ENCODE measurements at places on chromosomes 16 and 17. TPM values are rescaled to one million over a fixed set of nuclear protein-coding genes. Genes with fewer than 3 reads are reported as not detected.
A peak's percentile ranks its signal among the peaks of the same experiment; 100 is the strongest.

Gene HAP1
- total RNA-seq = not detected

DNA sequence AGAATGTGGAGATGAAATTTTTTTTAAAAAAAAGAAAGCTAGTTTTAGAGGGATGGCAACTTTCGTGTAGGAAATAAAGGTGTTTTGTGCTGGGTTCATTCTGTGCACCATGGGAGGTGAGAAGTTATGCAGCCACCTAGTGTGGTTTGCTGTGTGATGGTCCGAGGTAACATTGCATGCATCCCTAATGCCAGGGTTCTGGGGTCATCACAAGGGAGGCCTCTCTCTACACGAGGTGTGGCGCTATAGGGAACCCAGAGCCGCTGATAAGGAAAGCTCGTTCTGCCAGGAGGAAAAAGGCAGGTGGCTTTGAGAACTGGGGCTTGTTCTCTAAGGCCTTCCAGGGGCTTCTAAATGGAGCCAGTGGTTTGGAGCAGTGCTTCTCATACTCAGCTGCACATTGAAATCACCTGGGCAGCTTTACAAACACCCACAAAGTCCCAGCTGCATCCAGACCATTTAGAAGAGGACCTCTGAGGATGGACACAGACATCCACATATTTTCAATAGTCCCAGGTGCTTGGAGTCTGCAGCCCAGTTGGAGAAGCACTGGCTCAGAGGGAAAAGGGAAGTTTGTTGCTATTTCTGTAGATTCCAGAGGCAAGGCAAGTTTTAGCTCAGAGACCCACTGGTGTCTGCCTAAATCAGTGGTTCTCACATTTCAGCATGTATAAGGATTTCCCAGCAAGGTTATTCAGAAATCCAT, 43.5 kb downstream of the VPS35L start:
- no peak for DNase-seq

DNA sequence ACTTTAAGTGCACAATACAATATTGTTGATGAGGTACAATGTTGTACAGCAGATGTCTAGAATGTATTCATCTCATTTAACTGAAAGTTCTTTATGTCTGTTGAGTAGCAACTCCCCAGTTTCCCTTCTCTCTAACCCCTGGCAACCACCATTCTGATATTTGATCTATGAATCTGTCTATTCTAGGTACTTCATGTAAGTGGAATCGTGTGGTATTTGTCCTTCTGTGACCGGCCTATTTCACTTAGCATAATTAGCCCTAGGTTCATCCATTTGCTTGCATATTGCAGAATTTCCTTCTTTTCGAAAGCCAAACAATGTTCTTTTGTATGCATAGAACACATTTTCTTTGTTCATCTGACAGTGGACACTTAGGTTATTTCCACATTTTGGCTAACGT, 10.8 kb downstream of the RGS9 start:
- DNase-seq = no peak

- DNase-seq = no peak
Observed at GRCh38 chr17:79415365-79415764, 195.5 kb downstream of the RBFOX3 start.

- no peak for DNase-seq
Observed at GRCh38 chr16:49562228-49562627, 188.6 kb downstream of the C16orf78 start.

- DNase-seq = peak; percentile 50
Observed at GRCh38 chr17:47850692-47851573, at the start of gene SP6. SP6 (minus strand) TSS chr17:47851163; CDS start chr17:47848429, 2,734 bp downstream.

Gene TEKT3
- not detected for total RNA-seq

DNA sequence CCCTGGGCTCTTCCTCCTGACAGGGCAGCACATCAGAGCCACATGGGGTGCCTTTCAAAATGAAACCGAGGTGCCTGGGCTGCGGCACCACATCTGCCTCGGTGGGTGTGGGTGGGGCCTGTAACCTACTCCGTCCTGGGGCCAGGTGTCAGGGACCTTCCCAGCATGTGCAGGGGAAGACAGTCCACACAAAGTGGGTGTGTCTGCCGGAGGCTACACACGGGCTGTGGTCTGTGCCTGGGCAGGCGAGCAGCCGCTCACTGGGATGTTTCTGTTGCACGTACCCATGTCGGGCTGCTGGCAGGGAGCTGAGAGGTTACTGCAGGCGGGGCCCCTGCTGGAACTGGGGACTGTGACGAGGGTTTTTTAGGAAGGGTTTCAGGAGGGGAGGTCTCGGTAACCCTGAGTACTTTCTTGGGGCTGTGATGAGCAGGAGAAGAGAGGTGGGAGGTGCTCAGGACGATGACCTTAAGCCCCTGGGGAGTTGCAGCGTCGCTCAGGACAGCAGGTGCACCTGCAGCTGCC, 351.2 kb downstream of the SEC14L1 start:
- no peak for DNase-seq

GRCh38 chr17:3792481-3792880, 8.5 kb downstream of the ITGAE start:
- DNase-seq = no peak

DNA sequence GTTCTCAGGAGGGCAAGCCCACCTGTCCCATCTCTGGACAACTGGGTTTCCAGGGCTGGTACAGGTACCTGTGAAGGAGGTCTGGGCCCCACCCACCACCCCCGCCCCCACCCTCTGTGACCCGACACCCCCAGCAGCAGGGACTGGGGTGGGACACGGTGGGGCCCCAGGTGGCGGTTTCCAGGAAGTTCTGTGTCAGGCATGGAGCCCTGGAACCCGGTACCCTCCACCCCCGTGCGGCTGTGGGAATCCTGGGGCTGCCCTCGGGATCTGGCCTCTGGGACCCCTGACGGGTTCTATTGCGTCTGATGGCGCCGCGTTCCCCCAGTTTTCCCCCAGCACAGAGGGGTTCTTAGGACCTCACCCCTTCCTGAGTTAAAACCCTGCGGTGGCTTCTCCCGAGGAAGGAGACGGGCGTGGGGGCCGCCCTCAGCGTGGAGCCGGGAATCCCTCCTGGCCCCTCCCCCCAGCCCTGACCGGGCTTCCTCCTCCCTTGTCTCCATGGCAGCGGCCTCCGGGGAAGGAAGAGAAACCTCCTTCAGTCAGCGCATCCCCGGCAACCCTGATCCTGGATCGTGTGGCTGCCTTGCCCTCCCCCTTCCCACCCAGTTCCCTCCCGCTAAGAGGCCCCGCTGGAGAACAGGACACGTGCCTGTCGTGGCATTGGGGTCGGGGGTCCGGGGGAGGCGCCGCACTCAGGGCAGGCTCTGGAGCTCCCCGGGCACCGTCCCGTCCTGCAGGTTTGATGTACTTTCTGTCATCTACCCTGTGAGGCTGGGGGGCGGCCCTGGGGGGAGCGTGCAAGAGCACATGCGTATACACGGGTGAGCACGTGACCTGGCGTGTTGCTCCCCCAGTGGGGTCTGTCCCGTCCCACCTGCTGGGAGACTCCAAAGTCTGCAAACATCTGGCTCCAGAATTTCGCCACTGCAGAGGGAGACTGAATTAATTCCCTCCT, 30.3 kb downstream of the CACNA1H start:
- no peak for DNase-seq

DNA sequence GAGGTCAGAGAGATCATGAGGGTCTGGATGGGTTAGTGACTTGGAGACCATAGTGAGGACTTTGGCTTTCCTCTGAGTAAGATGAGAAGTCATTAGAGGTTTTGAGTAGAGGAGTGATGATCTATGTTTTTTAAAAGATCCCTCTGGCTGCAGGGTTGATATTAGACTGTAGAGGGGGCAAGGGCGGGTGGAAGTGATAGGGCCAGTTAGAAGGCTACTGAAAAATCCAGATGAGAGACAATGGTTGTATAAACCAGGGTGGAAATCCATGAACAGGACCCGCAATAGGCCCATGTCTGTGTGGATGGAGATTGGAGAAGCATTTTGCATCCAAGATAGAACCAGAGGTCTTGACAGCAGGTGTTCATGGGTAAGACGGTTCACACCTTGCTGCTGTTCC, 9.8 kb downstream of the ITGAL start:
- no peak for DNase-seq

Gene METTL26
- 147 TPM for total RNA-seq

DNA sequence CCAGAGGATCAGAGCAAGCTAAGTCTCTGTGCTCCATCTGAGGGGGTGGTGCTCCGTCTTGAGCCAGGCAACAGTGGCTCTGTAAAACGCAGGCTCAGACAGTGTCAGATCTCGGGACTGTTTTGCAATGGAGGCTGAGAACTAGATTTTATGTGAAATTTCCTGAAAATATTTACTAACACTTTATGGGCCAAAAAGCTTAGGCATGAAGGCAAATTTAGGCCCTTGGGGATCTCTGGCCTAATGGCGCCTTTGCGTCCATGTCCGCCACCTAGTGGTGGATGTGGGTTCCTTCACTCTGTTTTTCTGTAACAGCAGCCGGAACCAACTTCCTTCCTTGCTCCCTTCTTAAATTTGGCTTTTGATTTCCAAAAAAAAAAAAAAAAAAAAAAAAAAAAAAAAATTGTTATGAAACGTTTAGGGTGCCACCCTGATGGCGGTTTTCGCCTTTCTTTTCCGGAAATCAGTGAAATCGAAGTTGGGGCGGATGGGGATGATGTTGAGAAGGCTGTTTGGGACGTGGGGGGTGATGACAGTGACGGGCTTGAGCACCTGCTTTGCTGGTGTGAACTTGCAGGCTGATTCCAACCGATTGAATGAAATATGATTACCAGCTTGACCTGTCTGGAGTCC, 14.0 kb upstream of the ELAC2 start:
- peak; percentile 15 for DNase-seq

DNA sequence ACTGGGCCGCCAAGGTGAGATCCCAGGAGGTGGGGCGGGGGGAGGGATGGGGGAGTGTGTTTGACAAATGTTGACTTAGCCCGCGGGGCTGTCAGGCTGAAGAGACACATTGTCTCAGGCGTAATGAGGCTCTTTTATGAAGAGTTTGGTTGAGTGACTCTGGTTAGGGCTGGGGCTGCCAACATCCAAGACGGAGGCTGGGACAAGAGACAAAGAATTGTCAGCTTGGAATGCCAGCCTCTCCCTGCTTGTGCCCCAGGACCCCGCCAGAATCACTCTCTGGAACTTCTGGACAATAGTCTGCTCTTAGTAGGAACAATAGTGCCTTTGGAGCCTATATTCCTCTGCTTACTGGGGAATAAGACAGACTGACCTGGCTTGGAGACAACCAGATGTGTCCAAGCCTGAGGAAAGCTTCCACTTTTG, 24.0 kb downstream of the PCTP start:
- no peak for DNase-seq

Gene TRPV2
- total RNA-seq = 42.2 TPM

DNA sequence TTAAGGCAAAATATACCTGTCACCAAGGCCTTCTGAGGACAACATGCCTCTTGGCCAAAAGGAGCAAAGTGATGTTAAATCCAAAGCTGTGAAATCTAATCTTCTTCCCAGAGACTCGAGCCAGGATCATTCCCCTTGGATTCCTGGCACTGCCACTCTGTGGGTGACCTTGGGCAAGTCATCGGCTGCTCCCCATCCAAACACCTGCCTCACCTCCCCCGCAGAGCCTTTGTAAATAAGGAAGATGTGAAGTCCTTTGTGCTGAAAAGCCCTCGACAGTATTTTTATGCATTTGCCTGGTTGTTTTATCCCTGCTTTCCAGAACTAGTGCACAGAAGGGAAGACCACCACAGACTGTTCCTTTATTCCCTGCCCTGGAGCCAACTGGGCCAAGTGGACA, 5.4 kb upstream of the CEP295NL start:
- DNase-seq = no peak

GRCh38 chr16:85112364-85112763, at the start of gene CIBAR2:
CIBAR2 (minus strand) TSS chr16:85112472; CDS start chr16:85112352, 120 bp downstream.
- DNase-seq = no peak

Gene RPRML
- not detected for total RNA-seq

Measured in activated T-helper 1 cell treated with anti-CD3 and anti-CD28 coated beads, Interleukin-12 subunit alpha, Interleukin-12 subunit beta, Interleukin-2, Interleukin-4 antibody, amounts not matched to agents 30 ng/mL and 10 ng/mL and 1 ng/mL, durations not matched to agents 14 hours and 24 hours and 36 hours (primary cell).